ENCODE measurements at places on chromosomes 3 and 15. TPM values are rescaled to one million over a fixed set of nuclear protein-coding genes. Genes with fewer than 3 reads are reported as not detected.

DNA sequence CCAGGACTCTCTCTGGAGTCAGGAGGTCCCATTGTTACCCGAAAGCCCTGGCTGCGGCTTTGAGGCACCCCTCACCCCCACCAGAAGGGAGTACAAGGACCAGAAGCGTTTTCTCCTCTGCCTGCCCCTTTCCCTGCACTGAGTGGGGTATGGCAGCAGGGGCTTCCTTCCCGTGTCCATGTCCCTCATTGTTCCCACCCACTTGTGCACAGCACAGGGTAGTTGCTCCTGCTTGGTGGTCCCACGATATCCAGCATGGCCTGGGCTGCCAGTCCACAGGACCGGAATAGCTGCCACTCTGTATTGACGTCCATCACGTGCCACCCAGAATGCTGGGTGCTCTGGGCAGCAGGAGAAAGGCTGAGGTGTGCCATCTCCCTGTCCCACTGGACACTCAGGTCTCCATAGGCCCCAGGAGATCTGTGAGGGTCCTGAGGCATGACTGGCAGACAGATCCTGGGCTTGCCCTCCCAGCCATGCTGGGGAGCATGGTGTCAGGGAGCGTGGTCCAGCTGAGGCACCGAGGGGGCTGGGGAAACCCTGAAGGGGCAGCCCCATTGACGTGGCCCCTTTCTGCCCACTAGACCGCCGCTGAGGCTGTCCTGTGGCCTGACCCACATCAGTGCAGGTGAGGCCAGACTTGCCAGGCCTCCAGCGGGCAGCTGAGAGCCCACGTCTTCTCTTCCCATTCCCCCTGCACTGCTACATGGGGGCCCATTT is 45.3 kb upstream of the SEC22A start:
- H3K27ac ChIP-seq = no peak overlapping the region
- peaks cover 11% of the 10 kb centered on the region for H3K36me3 ChIP-seq
- H3K4me3 ChIP-seq = no peak overlapping the region
- no peaks in the 10 kb centered on the region for H3K4me1 ChIP-seq
- no peaks in the 10 kb centered on the region for H3K27me3 ChIP-seq

GRCh38 chr15:92900731-92901071 is 577 bp downstream of the CHD2 start:
- peak overlapping the region; percentile 99 for H3K27ac ChIP-seq
- peak overlapping the region; percentile 83 for H3K4me3 ChIP-seq
- H3K36me3 ChIP-seq = peaks cover 85% of the 10 kb centered on the region
- no peaks in the 10 kb centered on the region for H3K27me3 ChIP-seq
- DNase-seq = no peak
- peaks cover 54% of the 10 kb centered on the region for H3K4me1 ChIP-seq

- peaks cover 11% of the 10 kb centered on the region for H3K4me1 ChIP-seq
- H3K27ac ChIP-seq = peak overlapping the region; percentile 83
- H3K36me3 ChIP-seq = peaks cover 5% of the 10 kb centered on the region
- H3K27me3 ChIP-seq = no peaks in the 10 kb centered on the region
- H3K4me3 ChIP-seq = peak overlapping the region; percentile 44
- no peak for DNase-seq
These were observed 106.3 kb upstream of the RNU6-1 start for GRCh38 chr15:67945951-67946700.

- H3K27ac ChIP-seq = no peak overlapping the region
- peaks cover 21% of the 10 kb centered on the region for H3K27me3 ChIP-seq
- H3K4me1 ChIP-seq = no peaks in the 10 kb centered on the region
- DNase-seq = no peak
- no peaks in the 10 kb centered on the region for H3K36me3 ChIP-seq
These were observed 29.6 kb downstream of the SST start for GRCh38 chr3:187640569-187641059.

DNA sequence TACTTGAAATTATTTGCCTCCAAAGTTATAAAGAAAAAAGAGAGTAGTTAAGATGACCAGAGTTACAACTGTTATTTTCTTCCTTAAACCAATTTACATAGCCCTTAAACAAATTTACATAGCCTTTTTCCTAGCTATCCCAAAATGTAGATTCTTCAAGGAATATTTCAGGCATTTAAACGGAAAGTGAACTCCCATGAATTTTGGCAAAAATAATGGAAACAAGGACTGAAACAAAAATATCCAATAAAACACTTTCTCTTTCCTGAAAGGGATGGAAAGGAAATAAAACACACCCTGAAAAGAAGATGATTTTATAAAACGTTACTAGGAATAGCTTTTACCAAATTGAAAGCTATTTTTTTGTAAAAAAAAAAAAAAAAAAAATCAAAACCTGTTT is 418.6 kb downstream of the FOXP1 start:
- no peak for DNase-seq
- H3K4me1 ChIP-seq = peaks cover 12% of the 10 kb centered on the region
- H3K27ac ChIP-seq = no peak overlapping the region
- peaks cover 34% of the 10 kb centered on the region for H3K36me3 ChIP-seq

DNA sequence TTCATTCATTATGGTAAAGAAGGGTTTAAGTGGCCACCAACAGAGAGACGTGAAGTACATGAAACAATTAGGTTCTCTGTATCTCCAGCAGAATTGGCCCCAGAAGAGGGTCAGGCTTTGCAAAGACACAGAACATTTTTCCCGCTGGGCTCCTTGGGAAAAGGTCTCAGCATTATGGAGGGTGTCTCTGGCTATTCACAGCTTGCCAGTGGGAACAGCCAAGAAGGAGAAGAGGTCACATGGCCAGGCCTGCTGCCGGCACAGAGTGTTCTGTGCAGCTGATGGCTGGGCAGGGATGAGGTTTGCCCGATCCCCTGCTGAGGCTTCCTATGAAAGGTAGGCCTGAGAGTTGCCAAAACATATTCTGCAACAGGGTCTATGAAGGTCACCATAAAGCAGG is 77.8 kb upstream of the LPP start:
- DNase-seq = no peak
- no peaks in the 10 kb centered on the region for H3K4me1 ChIP-seq
- no peak overlapping the region for H3K27ac ChIP-seq
- H3K4me3 ChIP-seq = no peak overlapping the region
- peaks cover 2% of the 10 kb centered on the region for H3K36me3 ChIP-seq
- peaks cover 2% of the 10 kb centered on the region for H3K27me3 ChIP-seq

DNA sequence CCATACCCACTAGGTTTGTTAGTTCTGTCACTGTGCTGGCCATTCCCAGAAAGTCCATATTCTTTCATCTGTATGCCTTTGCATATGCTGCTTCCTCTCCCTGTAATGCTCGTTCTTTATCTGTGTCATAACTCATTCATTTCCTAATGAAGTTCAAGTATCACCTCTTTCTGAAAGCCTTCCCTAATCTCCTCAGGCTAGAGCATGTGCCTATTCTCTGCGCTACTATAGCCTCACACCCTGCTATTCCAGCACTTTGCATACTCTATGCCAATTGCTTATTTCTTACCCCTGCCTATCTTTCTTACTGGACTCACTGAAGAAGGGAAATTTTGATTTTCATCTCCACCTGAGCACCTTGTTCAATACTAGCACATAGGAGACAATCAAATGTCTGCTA is 25.6 kb upstream of the C2CD4B start:
- peaks cover 6% of the 10 kb centered on the region for H3K4me1 ChIP-seq
- H3K36me3 ChIP-seq = no peaks in the 10 kb centered on the region
- peaks cover 35% of the 10 kb centered on the region for H3K27me3 ChIP-seq
- no peak for DNase-seq
- no peak overlapping the region for H3K27ac ChIP-seq

DNA sequence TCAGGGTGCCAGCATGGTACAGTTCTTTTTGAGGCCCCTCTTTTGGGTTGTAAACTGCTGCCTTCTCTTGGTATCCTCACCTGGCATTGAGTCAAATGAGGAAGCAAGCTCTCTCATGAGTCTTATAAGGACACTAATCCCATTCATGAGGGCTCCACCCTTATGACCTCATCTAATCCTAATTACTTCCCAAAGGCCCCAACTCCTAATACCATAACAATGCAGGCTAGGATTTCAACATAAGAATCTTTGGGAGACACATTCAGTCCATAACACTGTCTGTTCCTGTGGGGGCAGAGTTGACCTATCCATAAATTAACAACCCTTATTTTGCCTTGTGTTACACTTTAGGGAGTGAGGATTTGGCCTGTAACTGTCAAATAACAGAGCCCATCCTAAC is 278.3 kb downstream of the LRTM1 start:
- H3K27me3 ChIP-seq = no peaks in the 10 kb centered on the region
- no peak overlapping the region for H3K27ac ChIP-seq
- no peaks in the 10 kb centered on the region for H3K36me3 ChIP-seq

DNA sequence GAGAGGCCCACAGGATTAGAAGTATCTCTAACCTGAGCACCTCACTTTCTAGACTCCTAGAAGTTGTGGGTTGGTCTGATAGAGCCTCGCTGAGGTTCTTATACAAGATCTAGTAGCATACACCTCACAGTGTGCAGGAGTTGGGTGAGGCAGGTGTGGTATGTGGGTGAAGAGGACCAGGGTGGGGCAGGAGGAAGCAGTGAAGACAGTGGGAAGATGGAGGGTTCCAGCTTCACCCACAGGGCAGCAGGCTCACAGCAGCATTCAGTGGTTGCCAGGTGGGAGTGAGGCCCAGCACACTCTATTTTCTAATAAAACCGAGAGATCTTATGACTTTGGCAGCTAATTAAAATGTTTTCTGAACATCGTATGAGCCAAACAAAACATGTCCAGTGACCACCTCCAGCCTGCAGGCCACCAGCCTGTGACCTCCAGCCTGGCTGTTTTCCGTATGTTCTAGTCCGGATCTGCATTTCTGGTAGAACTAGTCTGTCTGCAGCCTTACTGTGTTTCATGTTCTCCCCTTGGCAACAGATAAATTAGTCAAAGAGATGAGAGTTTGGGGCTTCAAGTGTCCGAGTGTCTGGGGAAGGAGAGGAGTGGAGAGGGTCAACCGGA is 170.4 kb upstream of the CTDSPL start:
- no peak overlapping the region for H3K27ac ChIP-seq
- DNase-seq = no peak
- no peak overlapping the region for H3K4me3 ChIP-seq
- no peaks in the 10 kb centered on the region for H3K4me1 ChIP-seq
- H3K36me3 ChIP-seq = no peaks in the 10 kb centered on the region
- H3K27me3 ChIP-seq = peaks cover 11% of the 10 kb centered on the region

DNA sequence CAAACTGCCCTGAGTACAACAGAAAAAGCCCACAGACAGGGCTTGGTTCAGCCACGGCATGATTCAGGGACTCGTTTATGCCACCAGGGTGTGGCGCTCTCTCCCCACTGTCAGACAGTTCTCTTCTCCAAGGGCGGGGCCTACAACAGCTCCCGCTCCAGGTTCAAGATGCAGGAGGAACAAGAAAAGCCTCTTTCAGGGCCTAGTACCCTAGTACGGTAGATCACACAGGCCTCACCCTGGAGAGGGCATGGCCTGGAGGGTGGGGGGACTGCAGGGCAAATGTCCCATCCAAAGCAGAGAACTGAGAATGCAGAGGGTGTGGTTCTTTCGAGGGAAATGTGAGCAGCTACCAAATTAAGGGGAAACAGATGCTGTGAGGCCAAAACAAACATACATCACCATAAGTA is 12.0 kb downstream of the MESD start:
- peak; percentile 48 for DNase-seq
- peak overlapping the region; percentile 33 for H3K27ac ChIP-seq
- no peaks in the 10 kb centered on the region for H3K27me3 ChIP-seq
- H3K4me1 ChIP-seq = peaks cover 43% of the 10 kb centered on the region
- H3K36me3 ChIP-seq = peaks cover 45% of the 10 kb centered on the region
- H3K4me3 ChIP-seq = no peak overlapping the region

GRCh38 chr15:88989578-88989977 is 76.4 kb upstream of the MFGE8 start:
- H3K27ac ChIP-seq = no peak overlapping the region
- no peak overlapping the region for H3K4me3 ChIP-seq
- no peak for DNase-seq
- H3K4me1 ChIP-seq = no peaks in the 10 kb centered on the region
- H3K36me3 ChIP-seq = no peaks in the 10 kb centered on the region

GRCh38 chr3:16849795-16850194 is 35.0 kb upstream of the PLCL2 start:
- no peaks in the 10 kb centered on the region for H3K36me3 ChIP-seq
- H3K4me1 ChIP-seq = peaks cover 25% of the 10 kb centered on the region
- H3K27ac ChIP-seq = peak overlapping the region; percentile 43
- no peak for DNase-seq
- H3K27me3 ChIP-seq = no peaks in the 10 kb centered on the region

GRCh38 chr3:37577697-37578096 is 284.0 kb upstream of the CTDSPL start:
- peaks cover 5% of the 10 kb centered on the region for H3K27me3 ChIP-seq
- no peak overlapping the region for H3K4me3 ChIP-seq
- no peaks in the 10 kb centered on the region for H3K36me3 ChIP-seq

DNA sequence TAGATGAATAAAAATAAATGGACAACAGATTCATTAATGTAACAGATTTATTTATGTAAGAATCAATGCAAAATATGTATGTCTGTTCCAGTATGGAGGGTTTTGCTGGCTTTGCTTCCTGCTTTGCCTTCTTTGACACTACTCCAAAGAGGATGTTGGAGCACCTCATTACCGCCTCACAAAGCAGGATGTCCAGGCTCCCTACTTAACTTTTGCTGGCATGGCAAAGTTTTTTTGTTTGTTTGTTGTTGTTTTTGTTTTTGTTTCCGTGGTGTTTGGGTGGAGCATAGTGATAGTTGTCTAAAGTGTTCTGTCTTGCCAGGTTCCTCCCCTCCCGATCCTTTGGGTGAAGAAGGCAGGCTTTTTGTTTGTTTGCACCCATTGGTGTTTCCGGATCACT is 38.7 kb downstream of the DIPK2A start:
- H3K4me1 ChIP-seq = no peaks in the 10 kb centered on the region
- no peaks in the 10 kb centered on the region for H3K36me3 ChIP-seq
- no peak for DNase-seq
- no peak overlapping the region for H3K27ac ChIP-seq

- no peak for DNase-seq
- H3K27ac ChIP-seq = no peak overlapping the region
- H3K4me1 ChIP-seq = no peaks in the 10 kb centered on the region
- no peaks in the 10 kb centered on the region for H3K36me3 ChIP-seq
- no peak overlapping the region for H3K4me3 ChIP-seq
These were observed 136.4 kb upstream of the GOLGA6L4 start for GRCh38 chr15:84099181-84099580.

Gene PLCH1
- total RNA-seq = 2.4 TPM

Gene KCNMB2
- total RNA-seq = not detected

Gene PPP1R2
- 72.6 TPM for total RNA-seq

Gene CKMT1A
- total RNA-seq = not detected

Gene ALPK3
- total RNA-seq = 0.18 TPM

Gene GOLGA8G
- total RNA-seq = not detected

Gene SCAANT1
- not detected for total RNA-seq

Data from activated CD8-positive, alpha-beta T cell treated with anti-CD3 and anti-CD28 coated beads, Interleukin-2, amount 10 ng/mL, durations not matched to agents 7 days and 5 days (primary cell).